ENCODE measurements at places on chromosomes 2 and 18.

- H3K4me1 ChIP-seq: no peaks in the 10 kb centered on the region
- no peaks in the 10 kb centered on the region for H3K27me3 ChIP-seq
- no peak overlapping the region for H3K4me3 ChIP-seq
- no peak overlapping the region for H3K27ac ChIP-seq
- no peak for DNase-seq
Observed at GRCh38 chr2:163259489-163259888, 420.9 kb upstream of the KCNH7 start.

GRCh38 chr2:190637281-190637734 is 11.6 kb upstream of the NAB1 start:
- H3K27me3 ChIP-seq: no peaks in the 10 kb centered on the region
- peaks cover 10% of the 10 kb centered on the region for H3K4me1 ChIP-seq
- DNase-seq: no peak
- no peak overlapping the region for H3K27ac ChIP-seq

GRCh38 chr18:57436191-57436964 is 1.2 kb downstream of the ONECUT2 start:
- H3K36me3 ChIP-seq: no peaks in the 10 kb centered on the region
- DNase-seq: no peak
- peaks cover 67% of the 10 kb centered on the region for H3K4me1 ChIP-seq
- no peaks in the 10 kb centered on the region for H3K27me3 ChIP-seq
- peak overlapping the region; percentile 90 for H3K4me3 ChIP-seq

- H3K27me3 ChIP-seq: no peaks in the 10 kb centered on the region
- H3K4me1 ChIP-seq: no peaks in the 10 kb centered on the region
Observed at GRCh38 chr2:159096901-159097300, 128.5 kb downstream of the TANC1 start.

DNA sequence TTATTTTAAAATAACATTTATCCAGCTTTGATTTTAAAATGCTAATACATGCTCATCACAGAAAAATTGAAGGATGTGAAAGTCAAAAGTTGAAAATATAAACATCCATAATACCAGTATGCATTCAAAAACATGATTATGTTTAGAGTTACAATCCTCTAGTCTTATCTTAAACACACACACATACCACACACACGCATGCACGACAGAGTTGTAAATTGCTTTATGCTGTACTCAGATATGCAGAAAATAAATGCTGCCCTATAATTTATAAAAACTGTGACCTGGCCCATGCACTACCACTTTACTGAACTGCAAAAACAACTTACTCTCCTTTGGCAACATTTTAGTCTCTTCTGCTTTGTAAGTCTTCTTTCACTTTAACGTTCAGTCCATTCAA is 793.0 kb upstream of the FANCL start:
- H3K36me3 ChIP-seq: no peaks in the 10 kb centered on the region
- no peaks in the 10 kb centered on the region for H3K4me1 ChIP-seq
- H3K27me3 ChIP-seq: no peaks in the 10 kb centered on the region
- H3K27ac ChIP-seq: no peak overlapping the region

DNA sequence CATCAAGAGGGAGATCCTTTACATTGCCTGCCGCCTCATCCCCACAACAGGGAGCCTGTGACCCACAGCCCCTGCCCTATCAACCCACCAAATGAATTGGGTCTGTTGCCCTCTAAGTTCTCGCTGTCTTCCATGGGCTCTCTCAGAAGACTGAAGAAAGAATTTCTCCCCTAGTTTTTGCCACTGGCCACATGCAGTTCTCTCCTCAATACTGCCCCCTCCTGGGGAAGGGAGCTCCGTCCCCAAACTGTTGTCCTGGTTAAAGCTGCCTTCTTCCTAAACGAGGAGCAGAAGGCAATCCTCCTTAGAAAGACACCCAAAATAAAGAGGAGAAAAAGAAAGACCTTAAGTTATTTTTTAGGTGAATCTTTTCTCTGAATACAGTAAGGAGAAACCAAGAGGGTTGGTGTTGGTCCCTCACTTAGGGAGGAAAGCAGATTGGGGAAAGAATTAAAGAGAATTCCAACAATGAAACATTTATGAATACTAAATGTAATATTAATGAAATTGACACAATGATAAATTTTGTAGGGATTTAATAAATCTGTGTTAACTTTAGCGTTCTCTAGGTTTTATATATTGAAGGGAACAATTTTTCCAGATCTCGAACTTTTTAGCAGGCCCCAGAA is 31.1 kb upstream of the SATB2 start:
- no peak overlapping the region for H3K27ac ChIP-seq
- H3K36me3 ChIP-seq: no peaks in the 10 kb centered on the region
- no peaks in the 10 kb centered on the region for H3K27me3 ChIP-seq
- no peak overlapping the region for H3K4me3 ChIP-seq
- DNase-seq: peak; percentile 55
- H3K4me1 ChIP-seq: no peaks in the 10 kb centered on the region

DNA sequence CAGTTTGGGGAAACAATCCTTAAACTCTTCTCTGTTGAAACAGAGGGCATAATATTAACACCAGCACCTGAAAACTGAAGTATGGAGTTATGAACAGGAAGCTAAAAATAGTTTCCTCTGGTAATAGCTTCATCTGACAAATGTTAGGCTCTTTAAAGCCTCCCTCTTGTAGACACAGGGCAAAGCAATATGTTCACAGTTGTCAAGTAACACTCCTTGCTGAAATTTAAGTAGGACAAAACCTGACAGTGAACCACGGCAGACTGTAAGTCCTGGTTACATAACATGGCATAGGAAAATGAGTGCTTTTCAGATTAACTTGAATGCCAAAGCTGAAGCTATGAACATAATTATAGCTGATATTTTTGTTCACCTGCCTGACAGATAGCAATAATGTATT is 172.9 kb downstream of the CMPK2 start:
- H3K36me3 ChIP-seq: no peaks in the 10 kb centered on the region
- H3K4me3 ChIP-seq: no peak overlapping the region
- no peaks in the 10 kb centered on the region for H3K27me3 ChIP-seq

DNA sequence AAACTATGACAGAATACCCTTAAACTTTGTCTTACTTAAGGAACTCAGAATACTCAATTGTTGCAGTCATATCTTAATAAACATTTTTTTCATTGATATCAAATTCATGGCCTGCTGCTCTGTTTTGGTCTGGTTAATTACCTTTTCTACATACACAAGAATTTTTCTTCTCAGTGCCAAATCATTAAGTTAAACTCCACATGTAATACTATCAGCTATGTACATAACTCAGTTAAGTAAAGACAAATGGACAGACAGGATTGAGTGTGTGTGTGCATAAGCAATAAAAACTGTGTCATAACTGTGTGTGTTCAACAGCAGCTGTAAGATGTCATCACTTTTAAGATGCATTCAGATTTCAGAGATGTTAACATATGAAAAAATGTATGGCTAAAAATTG is 34.4 kb downstream of the VRK2 start:
- H3K4me3 ChIP-seq: no peak overlapping the region
- no peak for DNase-seq
- H3K27me3 ChIP-seq: no peaks in the 10 kb centered on the region
- no peak overlapping the region for H3K27ac ChIP-seq

DNA sequence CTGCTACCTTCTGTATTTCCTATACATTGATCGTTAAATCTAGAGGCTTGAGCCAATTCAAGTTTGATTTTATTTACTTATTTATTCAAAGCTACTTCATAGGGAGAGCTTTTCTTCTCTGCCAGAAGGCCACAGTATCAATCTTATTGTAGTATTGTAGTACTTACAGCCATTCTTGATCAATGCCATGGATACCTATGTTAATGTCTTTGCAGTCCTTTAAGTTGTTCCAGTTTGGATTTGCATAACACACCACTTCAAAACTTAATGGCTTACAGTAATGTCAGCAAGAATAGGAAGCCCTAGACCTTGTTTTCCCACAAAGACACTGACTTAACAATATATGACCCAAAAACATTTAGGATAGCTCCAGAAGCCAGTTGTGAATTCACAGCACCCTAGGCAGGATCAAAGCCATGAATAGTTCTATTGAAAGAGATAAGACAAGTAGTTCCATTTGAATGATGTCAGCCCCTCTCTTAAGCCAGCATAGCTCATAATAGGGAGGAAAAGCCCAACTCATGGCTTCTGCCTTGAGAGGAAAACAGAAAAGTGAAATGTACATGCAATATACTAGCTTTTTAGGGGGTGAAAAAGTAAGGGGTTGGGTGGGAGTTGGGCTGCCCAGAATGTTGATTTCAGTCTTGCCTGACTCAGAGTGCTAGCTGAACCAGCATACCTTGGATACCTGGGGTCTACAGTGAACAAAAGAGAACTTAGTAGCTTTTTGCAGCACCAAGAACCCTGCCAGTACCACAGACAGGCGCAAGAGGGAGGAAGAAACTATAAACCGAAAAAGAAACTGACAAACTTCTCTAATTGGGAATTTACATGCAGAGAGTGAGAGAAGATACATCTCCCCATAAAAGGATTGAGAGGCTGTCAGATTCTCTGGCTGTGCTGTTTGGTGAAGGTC is 101.4 kb downstream of the CAMKMT start:
- H3K27me3 ChIP-seq: no peaks in the 10 kb centered on the region
- H3K36me3 ChIP-seq: no peaks in the 10 kb centered on the region
- H3K27ac ChIP-seq: no peak overlapping the region
- no peak overlapping the region for H3K4me3 ChIP-seq

GRCh38 chr2:134594399-134594798 is 124.4 kb downstream of the TMEM163 start:
- H3K4me1 ChIP-seq: no peaks in the 10 kb centered on the region
- no peaks in the 10 kb centered on the region for H3K36me3 ChIP-seq
- no peak overlapping the region for H3K27ac ChIP-seq
- no peaks in the 10 kb centered on the region for H3K27me3 ChIP-seq
- DNase-seq: peak; percentile 19

DNA sequence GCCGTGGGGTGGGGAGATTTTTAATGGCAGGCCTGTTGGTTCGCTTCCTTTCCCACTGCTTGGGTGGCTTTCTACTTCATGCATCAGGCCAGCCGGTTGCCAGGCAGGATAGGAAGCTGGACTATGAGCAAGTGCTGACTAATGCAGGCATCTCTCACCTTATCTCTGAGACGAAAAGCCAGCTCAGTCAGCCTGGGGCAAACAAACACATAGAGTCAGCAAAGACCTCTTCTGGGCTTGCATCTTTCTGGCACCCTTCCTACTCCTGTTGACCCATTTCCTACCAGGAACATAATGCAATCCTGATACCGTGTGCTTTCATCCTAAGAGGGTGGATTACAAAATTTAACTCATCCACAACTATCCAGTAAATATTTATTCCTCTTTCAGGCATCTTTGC is 416.6 kb upstream of the MEX3C start:
- no peak for DNase-seq
- no peak overlapping the region for H3K4me3 ChIP-seq
- no peaks in the 10 kb centered on the region for H3K36me3 ChIP-seq
- H3K27ac ChIP-seq: no peak overlapping the region
- H3K27me3 ChIP-seq: no peaks in the 10 kb centered on the region

GRCh38 chr18:80148326-80149199 is 39.5 kb downstream of the ADNP2 start:
- peak overlapping the region; percentile 26 for H3K27ac ChIP-seq
- H3K27me3 ChIP-seq: no peaks in the 10 kb centered on the region
- peaks cover 11% of the 10 kb centered on the region for H3K4me1 ChIP-seq
- H3K36me3 ChIP-seq: no peaks in the 10 kb centered on the region
- no peak for DNase-seq
- peak overlapping the region; percentile 66 for H3K4me3 ChIP-seq

- H3K36me3 ChIP-seq: no peaks in the 10 kb centered on the region
- H3K4me1 ChIP-seq: peaks cover 3% of the 10 kb centered on the region
- H3K27ac ChIP-seq: no peak overlapping the region
- DNase-seq: no peak
- no peak overlapping the region for H3K4me3 ChIP-seq
- H3K27me3 ChIP-seq: no peaks in the 10 kb centered on the region
Observed at GRCh38 chr18:54673936-54674335, 82.9 kb downstream of the DYNAP start.
